Activated naive CD4-positive, alpha-beta T cell treated with anti-CD3 and anti-CD28 coated beads, Interleukin-2, amount 50 U/mL, for 16 hours (primary cell): ENCODE measurements at places on chromosomes 7 and 10.

DNA sequence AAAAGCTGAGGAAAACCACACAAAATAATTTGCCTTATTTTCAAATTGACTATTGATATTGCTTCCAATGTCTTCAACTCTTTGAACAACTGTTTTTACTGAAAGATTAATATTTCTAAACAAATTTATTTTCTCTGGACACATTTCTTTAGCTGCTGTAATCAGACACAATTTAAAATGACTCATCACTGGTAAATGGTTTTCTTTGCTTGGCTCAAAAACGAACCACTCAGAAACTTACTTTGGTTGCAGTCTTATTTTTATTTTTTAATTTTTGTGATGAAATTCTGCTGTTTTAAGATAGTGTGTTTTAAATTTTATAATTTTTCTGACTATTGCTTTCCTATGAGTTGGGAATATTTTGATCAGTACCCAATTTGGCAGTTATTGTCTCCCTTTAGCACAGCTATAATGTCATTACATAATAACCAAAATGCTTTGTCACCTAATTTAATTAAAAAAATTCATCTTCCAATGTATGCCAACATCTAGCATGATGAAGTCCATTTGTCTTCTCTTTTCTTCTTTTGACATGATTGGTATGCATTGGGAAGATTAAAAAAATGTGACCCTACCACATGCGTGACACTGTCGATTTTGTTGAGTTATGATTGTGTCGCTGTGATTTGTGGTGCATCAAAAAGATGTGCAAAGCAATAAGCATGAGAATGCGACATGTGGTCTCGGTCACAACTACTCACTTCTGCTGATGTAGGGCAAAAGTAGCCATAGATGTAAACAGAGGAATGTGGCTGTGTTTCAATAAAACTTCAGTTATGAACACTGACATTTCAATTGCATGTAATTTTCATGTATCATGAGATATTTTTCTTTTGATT lies 222.3 kb downstream of the SUGCT start:
- no peak for DNase-seq

GRCh38 chr10:114499630-114500190 lies 95.4 kb upstream of the AFAP1L2 start:
- peak; percentile 83 for DNase-seq

DNA sequence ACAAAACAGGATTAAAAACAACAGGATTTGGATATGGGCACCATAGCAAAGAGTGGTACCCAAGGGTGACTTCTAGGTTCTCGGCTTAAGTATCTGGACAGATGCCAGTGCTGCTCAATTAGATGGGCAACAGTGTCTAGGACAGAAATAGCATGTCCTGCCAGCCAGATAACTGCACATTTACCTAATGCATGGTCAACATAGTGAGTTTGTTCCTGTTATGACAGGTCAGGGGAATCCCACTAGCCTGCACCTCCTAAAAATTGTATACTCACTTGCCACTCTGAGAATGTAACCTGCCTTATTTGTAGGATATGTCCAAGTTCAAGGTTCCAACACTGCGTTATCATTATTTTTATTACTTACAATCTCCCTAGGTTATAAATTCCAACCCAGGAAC lies 471.7 kb downstream of the GRM8 start:
- no peak for DNase-seq

DNA sequence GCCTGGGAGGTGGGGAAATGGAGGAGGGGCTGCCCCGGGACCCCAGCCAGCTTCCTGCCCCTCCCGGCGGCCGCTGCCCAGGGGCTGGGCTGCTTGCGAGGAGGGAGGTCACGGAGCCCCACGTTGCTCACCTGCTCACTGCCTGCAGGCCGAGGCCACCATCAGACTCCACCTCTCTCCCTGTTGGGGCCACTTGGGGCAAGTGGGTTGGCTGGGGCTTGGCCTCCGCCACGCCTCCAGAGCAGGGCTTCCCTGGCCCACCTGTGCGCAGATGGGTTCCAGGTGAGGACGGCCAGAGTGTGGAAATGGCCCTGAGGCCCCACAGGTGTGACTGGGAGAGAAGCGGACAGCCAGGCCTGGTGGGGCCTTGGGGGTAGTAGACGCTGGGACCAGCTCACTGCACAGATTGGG lies 82.8 kb upstream of the DIP2C start:
- no peak for DNase-seq

DNA sequence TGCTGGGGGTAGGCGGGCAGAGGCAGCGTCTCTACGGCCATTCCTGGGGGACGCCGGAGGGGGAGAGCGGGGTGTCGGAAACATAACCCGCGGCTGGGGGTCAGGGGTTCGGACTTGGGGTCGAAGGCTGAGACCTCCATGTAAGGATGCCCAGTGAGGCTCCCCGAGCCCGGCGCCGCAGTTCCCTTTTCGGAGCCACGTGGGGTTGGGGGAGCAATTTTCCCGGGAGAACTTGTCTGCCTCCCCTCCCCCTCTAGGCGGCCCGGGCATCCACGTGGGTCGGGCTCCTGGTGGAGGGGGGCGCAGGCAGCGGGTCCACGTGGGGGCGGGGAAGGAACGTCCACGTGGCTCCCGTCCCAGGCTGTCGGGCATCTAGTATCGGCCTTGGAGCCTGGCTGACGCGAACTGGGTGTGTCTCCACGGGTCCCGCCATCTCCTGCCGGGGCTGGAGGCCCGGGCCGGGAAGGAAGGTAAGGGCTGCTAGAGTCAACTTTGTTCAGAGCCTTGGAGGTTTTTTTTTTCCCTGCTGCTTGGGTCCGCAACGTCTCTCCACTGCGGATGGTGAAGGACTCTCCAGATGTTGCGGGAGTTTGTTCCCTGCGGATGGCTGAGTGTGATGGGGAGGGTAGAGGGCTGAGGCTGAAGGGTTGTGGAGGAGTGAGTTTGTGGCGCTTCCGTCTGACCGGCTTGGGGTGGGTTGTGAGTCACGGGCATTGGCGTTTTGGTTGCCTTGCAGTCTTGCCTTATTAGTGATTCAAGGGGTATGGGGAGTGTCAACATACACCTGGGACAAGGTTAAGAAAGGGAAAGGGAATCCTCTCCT lies 744 bp downstream of the PPRC1 start:
- DNase-seq, result peak; percentile 77

DNA sequence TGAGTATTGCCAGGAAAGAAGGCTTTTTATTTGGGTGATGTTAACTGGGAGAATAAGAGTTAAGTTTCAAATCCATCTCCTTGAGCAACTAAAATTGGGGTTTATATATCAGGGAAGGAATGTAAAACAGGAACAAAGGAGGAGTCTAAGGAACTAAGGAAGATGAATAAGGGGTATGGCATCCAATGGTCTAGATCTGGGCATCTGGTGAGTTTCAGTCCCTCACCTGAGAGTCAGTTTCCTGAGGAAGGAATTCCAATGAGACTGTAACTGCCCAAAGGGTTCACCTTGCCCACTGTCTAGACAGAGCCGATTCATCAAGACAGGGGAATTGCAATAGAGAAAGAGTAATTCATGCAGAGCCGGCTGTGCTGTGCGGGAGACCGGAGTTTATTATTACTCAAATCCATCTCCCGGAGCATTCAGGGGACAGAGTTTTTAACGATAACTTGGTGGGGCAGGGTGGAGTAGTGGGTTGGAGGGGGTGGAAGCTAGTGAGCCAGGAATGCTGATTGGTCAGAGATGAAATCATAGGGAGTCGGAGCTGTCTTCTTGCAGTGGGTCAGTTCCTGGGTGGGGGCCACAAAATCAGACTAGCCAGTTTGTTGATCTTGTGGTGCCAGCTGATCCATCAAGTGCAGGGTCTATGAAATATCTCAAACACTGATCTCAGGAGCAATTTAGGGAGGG lies 188.3 kb upstream of the STK17A start:
- DNase-seq, result no peak

DNA sequence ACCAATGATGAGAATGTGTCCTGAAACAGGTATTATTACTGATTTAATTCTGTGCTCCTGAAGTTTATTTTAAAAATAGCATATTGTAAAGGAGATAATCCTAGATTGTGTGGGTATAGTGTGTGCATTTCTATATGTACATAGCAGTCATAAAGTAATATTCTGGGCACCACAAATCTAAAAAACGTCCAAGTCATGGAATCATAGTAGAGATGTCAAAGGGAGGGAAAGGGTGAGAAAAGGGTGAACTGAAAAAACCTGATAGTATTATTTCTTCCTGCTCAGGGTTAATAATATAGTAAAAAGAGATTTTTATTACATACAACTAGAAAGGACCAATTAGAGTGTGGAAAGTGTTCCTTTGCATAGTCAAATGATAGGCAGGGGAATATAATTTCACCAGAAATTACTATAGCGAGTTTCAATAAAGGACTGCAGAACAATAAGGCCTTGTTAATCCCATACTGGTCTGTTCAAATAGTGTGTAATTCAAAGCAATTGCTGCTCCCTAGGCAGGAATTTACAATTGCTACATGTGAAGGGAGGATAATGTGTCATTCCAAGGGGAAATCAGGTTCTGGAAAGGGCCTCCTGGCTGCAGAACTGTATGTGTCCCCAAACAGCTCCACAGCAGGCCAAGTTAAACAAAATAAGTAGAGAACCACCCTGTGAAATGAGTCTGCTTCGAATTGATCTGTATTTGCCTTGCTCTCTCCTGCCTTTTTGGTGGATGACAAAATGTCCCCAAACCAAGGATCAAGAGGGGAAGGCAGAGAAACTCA lies 42.5 kb upstream of the KMT2E start:
- no peak for DNase-seq

DNA sequence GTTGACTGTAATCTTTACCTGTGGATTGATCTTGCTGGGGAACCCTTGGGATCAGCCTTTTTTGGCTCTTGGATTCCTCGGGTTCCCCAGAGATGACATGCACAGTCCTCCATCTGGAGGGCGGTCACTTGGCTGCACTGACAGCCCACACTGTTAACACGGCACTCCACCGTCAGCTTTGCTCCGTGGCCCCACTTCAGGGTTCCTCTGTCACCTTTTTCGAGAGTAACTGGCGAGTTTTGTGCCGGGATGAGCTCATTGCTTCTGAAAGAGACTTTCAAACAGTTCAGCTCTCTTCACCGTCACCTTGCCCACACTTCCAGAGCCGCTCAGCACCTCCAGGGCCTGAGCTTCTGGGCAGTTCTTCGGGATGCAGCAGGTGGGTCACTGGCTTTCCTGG lies 42.4 kb downstream of the PROSER2 start:
- no peak for DNase-seq

DNA sequence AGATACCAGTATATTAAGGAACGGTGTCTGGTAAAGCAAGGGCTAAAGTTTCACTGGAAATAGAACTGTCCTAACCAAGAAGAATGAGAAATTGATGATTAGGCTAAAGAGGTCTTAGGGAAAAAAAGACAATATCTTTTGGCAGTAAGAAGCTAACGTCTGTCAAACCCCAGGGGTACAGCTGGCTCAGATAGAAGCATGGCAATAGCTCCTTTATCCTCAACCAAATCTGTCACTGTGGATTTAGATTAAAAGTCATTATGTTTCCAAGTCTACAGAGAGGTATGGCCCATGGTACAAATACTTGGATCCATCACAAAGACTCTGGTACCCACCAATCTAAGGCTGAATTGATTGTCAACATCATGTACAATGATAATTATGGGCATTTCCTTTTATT lies 8.6 kb upstream of the SLC16A9 start:
- no peak for DNase-seq

- no peak for DNase-seq
Observed at GRCh38 chr7:76356823-76357222, 2.0 kb downstream of the YWHAG start.

- no peak for DNase-seq
Observed at GRCh38 chr10:14474656-14475055, 143.9 kb upstream of the FRMD4A start.

GRCh38 chr7:114924038-114924712 lies 2.3 kb downstream of the MDFIC start:
- DNase-seq, result no peak

GRCh38 chr10:122374859-122375678 lies 561 bp downstream of the PLEKHA1 start:
- DNase-seq, result peak; percentile 72

- DNase-seq, result no peak
Observed at GRCh38 chr10:13331646-13332045, 16.4 kb downstream of the SEPHS1 start.

- no peak for DNase-seq
Observed at GRCh38 chr10:132742837-132743194, 43.1 kb downstream of the NKX6-2 start.

DNA sequence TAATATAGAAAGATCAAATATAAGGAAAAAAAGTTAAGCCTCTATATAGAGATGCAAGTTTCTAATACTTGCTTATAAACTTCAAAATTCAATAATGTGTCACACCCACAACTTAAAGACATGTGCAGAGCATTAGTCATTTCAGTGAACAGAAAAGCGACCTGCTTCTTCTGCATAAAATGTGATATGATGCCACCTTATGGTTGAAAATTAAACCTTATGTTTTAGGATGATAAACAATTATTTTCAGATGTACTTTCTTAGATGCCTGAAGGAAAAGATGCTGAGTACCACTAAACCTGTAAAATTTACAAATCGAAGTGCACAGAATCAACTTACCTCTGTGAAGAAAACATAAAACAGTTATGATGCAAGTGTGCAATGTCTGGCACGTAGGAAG lies 96.0 kb downstream of the MTERF1 start:
- DNase-seq, result no peak

- no peak for DNase-seq
Observed at GRCh38 chr7:1428941-1429501, 30.2 kb downstream of the MICALL2 start.

DNA sequence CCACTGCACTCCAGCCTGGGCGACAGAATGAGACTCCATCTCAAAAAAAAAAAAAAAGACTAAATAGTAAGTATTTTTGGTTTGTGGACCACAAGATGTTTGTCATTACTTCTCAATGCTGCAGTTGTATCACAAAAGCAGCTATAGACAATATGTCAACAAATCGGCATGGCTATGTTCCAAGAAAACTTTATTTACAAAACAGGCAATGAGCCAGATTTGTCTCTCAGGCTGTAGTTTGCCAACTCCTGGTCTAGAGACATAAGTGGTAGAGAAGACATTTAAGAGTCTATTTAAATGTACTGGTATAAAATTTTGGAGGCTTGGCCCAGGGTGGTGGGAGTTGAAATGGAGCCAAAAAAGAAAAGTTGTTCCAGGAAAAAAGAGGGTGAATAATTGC lies 185.8 kb downstream of the SORCS1 start:
- no peak for DNase-seq

DNA sequence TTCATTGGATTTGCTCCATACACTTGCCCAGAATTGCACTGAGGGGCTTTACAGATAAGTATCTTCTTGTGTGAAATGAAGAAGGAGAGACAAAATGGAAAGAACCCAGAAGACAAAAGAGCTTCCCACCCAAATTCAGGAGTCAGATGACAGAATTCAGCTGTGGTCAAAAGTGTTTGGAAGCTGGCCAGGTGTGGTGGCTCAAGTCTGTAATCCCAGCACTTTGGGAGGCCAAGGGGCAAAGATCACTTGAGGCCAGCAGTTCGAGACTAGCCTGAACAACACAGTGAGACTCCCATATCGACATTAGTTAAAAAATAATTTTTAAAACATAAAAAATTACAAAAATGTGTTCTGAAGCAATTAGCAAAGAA lies 27.1 kb downstream of the DUSP5 start:
- DNase-seq, result no peak
